ENCODE measurements at places on chromosomes 12 and 14. TPM values are rescaled to one million over a fixed set of nuclear protein-coding genes. Genes with fewer than 3 reads are reported as not detected.

Gene TBX3
- not detected for polyA plus RNA-seq

Gene RNASE3
- polyA plus RNA-seq: not detected

Gene ADGRD1
- 0.50 TPM for polyA plus RNA-seq

Gene C12orf50
- not detected for polyA plus RNA-seq

Gene LRIG3
- not detected for polyA plus RNA-seq

Gene SMIM41
- not detected for polyA plus RNA-seq

Gene SYCP3
- 0.33 TPM for polyA plus RNA-seq

Gene KERA
- polyA plus RNA-seq: not detected

Gene PLCZ1
- not detected for polyA plus RNA-seq

Gene MGAT4C
- polyA plus RNA-seq: not detected

Gene PNN
- polyA plus RNA-seq: 36.3 TPM

Gene ALDH2
- polyA plus RNA-seq: 11.9 TPM

All from IgD-negative memory B cell (primary cell).